ENCODE measurements at places on chromosomes 6 and 20.

DNA sequence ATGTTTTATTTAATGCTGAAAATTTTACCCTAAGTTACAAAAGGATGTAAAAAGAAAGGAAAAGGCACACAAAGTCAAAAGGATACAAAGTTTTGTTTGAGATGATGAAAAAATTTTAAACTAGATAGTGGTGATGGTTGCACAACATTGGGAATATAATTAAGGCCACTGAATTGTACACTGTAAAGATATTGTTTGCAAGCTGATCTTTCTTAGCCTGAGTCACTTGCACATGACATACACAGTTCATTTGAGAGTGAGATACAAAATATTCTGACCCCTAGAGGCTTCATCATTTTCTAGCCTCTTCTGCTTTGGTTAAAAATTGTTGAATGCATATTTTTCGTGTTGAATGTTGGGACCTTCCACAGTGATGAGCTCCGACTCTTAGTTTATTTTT, 462.6 kb downstream of the HDGFL1 start:
- no peak for DNase-seq

DNA sequence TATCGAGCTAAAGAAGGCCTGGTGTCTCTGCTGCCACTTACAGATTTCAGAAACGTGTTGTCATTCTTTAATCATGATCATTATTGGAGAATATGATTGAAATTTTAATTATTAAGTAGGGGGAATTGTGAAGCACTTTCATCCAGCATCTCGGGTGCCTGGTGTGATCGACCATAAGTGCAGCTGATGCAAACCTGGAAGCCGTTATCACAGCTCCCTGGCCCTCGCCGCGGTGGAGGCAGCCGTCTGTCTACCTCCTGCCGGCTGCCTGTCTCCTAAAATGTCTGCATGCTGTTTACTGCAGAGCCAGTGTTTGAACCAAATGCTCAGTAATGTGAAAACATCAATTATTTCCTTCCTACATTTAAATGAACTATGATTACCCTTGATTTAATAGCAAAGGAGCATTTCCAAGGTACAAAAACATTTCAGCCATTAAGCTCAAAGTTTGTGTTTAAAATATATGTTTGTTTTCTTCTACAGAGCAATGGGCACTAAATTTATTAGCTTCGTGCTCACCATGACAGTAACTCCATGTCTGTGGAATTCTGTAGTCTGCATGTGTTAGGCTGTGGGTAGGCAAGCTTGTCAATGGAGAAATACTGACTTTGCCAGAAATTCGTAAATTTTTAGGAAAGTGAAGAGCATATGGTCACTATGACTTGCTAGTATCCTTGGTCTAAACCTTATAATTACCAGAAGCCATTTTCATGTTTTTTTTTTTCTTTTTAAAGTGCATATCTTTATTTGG, 184.5 kb upstream of the AGPAT4 start:
- DNase-seq, result no peak

DNA sequence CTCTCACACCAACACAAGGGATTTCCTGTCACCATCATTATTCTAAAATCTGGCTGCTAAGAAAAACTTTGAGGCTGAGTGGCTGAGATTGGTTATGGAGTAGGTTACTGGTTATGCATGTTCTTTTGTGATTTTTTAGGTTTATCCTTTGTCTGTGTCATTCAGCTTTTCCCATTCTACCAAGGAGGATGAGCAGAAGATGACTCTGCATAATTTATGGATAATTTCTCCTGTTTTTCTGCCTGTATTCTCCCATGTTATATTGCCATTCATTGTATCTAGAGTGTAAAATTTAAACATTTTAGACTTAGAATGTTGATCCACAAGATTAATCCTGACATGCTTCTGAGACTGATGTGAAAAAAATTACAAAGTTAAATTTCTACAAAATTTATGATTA, 67.8 kb downstream of the SOBP start:
- DNase-seq, result no peak

GRCh38 chr6:56292505-56293181, 45.3 kb upstream of the COL21A1 start:
- no peak for DNase-seq

DNA sequence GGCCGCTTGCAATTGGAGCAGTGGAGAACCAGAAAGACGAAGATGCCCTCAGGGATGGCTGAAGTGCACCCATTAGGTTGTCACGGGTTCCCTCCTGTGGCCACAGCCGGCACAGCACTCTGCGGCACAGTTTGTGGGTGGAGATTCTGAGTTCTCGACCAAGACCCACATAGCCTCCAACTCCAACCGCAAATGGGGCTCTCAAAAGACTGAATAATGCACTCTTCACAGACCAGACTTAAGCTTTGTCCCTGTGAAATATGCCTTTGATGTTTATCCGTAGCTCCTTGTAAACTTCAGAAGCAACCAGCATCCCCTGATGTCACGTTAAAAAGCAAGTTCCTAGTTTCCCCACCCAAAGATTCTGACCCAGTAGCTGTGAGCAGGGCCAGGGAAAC, 934 bp upstream of the CST9 start:
- DNase-seq, result peak; percentile 42

- no peak for DNase-seq
Measured at GRCh38 chr6:155528982-155529453, 73.4 kb upstream of the NOX3 start.

- no peak for DNase-seq
Measured at GRCh38 chr20:2163757-2164156, 62.1 kb downstream of the STK35 start.

DNA sequence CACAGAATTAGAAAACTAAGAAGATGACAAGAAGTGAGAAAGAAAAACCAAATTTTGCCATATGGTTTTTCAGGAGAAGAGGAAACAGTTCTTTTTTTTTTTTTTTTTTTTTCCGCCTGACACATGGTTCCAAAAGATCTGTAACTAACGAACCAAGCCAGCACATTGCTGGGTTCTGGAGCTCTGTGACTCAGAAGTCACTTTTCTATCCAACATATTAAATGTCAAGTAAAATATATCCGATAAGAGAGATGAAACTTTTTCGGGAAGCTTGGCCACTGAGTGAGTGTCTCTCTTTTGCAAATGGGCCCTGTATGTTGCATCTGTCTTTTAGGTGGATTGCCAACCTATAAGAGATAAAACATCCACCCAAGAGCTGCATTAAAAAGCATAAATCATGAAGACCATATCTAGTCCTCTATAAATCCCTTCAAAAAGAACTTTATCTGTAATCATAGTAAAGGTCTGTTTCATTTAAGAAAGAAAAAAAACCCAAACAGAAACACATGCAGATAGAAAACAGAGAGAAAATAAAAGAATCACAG, 4.6 kb downstream of the METTL24 start:
- DNase-seq, result no peak

GRCh38 chr6:3287976-3288707, 29.4 kb downstream of the PSMG4 start:
- no peak for DNase-seq
